ENCODE measurements at places on chromosomes 2 and 18. TPM values are rescaled to one million over a fixed set of nuclear protein-coding genes. Genes with fewer than 3 reads are reported as not detected.

ESPNL gene
- total RNA-seq, result 3.6 TPM

LBX2 gene
- 1.00 TPM for total RNA-seq

TCF23 gene
- total RNA-seq, result not detected

MCFD2 gene
- total RNA-seq, result 437 TPM

- no peak overlapping the region for H3K4me3 ChIP-seq
- no peak for DNase-seq
- peaks cover 17% of the 10 kb centered on the region for H3K27me3 ChIP-seq
- peaks cover 20% of the 10 kb centered on the region for H3K4me1 ChIP-seq
- no peak overlapping the region for H3K27ac ChIP-seq
Measured at GRCh38 chr2:100178085-100178788, 35.8 kb upstream of the AFF3 start.

GRCh38 chr2:83686863-83687262, 772.2 kb downstream of the SUCLG1 start:
- no peaks in the 10 kb centered on the region for H3K27me3 ChIP-seq
- no peak overlapping the region for H3K27ac ChIP-seq
- no peaks in the 10 kb centered on the region for H3K36me3 ChIP-seq
- H3K4me1 ChIP-seq, result no peaks in the 10 kb centered on the region
- DNase-seq, result no peak

DNA sequence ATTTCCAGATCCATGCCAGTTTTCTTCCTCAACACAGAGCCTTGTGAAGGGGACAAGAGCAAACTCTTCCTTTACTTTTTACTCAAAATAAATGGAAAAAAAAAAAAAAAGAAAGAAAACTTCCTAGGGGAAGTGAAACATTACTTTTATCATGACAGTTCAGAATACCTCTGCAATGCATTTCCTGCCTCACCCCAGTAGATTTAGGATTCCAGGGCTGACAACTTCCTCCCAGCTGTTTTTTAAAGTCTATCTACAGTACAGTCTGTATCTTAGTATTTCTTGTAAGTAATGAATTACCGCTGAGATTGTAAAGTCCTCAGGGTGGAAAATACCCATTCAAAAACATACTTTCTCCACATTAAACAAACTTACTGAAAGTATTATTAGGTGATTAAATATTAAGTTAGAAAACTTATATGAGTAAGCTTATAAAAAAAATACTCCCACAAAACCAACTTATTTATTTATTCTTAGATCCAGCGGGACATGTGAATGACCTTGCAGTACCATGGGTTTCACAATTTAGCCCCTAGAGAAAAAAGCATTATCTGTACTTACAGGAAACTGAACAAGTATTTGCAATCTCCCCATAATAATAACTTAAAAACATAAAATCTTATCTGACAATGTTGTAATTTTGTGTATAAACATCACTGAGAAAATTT, 117.7 kb downstream of the RBMS1 start:
- H3K27ac ChIP-seq, result peak overlapping the region; percentile 80
- H3K36me3 ChIP-seq, result peaks cover 27% of the 10 kb centered on the region
- H3K27me3 ChIP-seq, result peaks cover 3% of the 10 kb centered on the region
- H3K4me3 ChIP-seq, result peak overlapping the region; percentile 81

- H3K4me1 ChIP-seq, result peaks cover 45% of the 10 kb centered on the region
- DNase-seq, result peak; percentile 53
- peak overlapping the region; percentile 81 for H3K4me3 ChIP-seq
- peak overlapping the region; percentile 71 for H3K27ac ChIP-seq
- H3K27me3 ChIP-seq, result no peaks in the 10 kb centered on the region
Measured at GRCh38 chr2:179613701-179614100, 247.7 kb downstream of the ZNF385B start.

- peaks cover 33% of the 10 kb centered on the region for H3K4me1 ChIP-seq
- no peak for DNase-seq
- no peak overlapping the region for H3K4me3 ChIP-seq
- no peak overlapping the region for H3K27ac ChIP-seq
Measured at GRCh38 chr2:239027391-239028252, 179.7 kb downstream of the TWIST2 start.

All from HFFc6 (cell line).